ENCODE measurements at places on chromosomes 11 and 22. TPM values are rescaled to one million over a fixed set of nuclear protein-coding genes. Genes with fewer than 3 reads are reported as not detected.

IFITM10 gene
- polyA plus RNA-seq = not detected

MRGPRE gene
- not detected for polyA plus RNA-seq

LRRC55 gene
- not detected for polyA plus RNA-seq

OR2AG2 gene
- polyA plus RNA-seq = not detected

GRCh38 chr11:123406441-123407129 lies 23.5 kb upstream of the GRAMD1B start:
- DNase-seq = no peak

GRCh38 chr22:43501878-43502277 lies 90.1 kb downstream of the MPPED1 start:
- no peak for DNase-seq

DNA sequence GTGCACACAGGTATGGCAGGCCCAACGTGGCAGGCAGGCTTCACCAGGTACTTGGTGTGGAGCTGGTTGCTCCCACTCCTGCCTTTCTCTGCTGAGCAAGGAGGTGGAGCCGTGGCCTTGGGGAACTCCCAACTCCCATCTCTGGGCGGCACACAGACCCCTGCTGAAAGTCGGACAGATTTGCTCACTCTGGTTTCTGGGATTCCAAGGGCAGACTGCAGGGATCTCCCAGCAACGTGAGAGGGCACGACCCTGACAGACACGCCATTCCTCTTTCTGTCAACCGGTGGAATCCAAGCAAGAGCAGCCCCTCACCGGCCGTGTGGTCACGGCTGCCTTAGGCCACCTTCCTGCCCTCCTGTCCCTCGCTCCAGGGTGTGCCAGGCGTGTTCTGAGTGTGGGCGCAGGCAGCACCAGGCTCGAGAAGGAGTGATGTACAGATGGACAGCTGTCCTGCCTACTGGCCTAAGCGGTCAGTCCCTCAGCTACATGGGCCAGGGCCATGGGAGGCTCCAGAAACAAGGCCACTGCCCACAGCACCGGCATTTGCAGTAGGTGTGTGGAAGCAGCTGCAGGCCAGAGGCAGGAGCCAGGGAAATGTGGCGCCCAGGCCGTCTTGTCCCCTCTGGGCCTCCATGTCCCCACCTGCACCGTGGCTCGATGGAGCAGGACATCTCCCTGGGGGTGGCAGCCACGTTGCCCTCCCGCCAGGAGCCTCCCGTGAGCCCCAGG lies 13.7 kb upstream of the PPARA start:
- no peak for DNase-seq

GRCh38 chr11:114438303-114438702 lies 964 bp upstream of the REXO2 start:
- DNase-seq = no peak

DNA sequence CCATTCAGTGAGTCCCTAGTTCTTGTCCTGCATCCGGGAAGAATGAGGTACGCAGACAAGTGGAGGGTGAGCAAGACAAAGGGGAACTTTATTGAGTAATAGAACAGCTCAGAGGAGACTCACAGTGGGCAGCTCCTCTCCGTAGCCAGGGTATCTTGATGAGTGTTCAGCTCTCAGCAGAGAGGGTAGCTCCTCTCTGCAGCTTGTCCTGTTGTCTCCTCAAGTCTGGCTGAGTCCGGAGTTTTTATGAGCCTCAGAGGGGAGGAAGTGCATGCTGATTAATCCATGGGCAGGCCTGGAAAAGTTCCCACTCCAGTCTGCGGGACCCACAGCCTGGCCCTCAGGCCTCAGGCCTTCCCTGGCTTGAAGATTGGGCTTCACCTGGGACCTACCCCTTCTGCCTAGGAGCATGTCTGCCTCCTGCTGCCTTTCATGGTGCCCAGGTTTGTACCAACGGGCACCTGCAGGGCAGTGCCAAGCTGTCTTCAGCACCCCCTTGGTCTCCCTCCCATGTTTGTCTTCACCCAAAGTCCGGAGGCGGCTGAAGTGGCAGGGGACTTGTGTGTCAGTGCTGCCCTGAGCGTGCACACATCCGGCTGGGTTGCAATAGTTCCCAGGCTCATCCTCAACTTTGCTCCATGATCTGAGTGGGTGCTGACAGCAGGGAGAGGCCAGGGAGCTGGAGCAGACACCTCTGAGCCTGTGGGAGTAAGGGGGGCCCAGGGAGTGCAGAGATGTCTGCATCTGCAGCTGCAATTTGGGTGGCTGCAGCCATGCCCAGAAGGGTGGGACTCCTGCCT lies 134.2 kb downstream of the LDLRAD3 start:
- no peak for DNase-seq

SLC15A3 gene
- polyA plus RNA-seq = 17.5 TPM

- peak; percentile 73 for DNase-seq
These were observed 473 bp downstream of the FNBP4 start for GRCh38 chr11:47766509-47767227.

- no peak for DNase-seq
These were observed 78.5 kb downstream of the SPON1 start for GRCh38 chr11:14041040-14041439.

- no peak for DNase-seq
These were observed 154.7 kb upstream of the GUCY1A2 start for GRCh38 chr11:107172996-107173395.

- no peak for DNase-seq
These were observed 18.8 kb upstream of the ST3GAL4 start for GRCh38 chr11:126336671-126337101.
